ENCODE measurements at places on chromosomes 5 and 9.

DNA sequence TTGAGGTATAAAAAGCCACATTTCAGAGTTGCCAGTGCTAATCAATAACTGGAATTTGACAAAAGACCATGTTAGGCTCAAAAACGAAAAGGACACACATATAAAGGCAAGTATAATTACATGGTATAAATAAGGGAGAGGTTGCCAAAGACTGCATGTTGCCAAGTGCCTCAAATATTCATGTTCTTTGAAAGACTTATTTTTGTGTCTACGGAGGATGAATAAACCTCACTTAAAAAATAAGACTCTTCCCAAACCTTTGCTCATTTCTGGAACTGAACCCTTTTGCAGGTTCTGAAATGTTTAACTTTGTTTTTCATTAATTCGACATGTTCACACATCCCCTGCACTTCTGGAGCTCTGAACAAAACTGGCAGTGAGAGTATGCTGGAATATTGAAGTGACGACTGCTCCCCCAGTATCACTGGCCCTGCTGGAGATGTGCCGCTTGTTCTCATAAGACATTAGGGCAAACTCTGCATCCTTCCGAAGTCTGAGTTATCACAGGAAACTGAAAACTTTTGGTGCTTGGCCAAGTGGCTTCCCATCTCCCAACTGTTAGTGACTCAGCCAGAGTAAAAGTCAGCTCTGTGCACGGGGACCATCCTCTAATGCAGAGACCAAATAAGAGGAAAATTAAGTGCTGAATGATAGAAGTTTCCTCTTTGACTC is 336.8 kb downstream of the GLIS3 start:
- DNase-seq = no peak

DNA sequence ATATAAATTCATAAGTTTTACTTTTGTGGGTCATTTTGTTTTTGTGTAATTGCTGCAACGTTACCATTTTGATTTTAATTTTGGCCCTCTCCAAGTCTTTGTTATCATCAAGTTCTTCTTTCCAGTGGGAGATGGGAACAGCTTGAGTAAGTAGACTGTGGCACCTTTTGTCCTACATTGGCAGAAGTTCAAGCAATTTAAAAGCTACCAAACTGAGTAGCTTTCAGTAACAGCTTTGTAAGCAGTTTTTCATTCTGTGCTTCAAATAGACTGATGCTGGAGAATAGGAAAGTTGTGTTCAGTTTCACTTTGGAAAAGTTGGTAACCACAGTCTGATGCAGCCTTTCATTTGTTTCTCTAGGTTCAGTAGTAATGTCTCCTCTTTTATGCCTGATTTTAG is 47.8 kb upstream of the TMED7 start:
- no peak for DNase-seq

DNA sequence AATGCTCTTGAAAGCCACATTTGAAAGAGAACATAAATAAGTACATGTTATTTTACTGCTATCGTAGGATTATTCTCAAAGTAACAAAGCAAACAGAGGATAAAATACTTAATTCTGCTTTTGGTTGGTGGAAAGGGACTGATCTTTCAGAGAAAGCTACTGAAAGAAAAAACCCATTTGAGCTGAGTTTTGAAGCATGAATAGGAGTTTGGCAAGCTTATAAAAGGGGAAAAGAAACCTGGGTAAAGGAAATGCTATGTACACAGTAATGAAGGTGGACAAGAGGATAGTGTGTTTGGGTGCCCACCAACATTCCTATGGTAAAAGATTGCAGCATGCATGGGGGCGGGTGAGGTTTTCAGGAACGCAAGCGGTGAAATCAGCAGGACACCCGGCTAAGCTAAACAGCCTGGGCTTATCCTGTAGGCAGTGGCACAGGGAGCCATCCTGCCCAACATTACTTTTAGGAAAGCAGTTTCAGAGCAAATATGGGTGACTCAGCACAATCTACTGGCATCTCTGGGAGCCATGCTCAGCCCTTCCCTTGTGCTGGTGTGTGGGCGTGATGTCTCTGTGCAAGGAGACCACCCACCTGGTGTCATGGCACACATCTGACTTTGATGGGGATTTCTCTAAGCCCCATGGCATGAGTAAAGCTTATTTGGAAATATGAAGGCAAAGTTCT is 673.9 kb upstream of the KLF4 start:
- no peak for DNase-seq

DNA sequence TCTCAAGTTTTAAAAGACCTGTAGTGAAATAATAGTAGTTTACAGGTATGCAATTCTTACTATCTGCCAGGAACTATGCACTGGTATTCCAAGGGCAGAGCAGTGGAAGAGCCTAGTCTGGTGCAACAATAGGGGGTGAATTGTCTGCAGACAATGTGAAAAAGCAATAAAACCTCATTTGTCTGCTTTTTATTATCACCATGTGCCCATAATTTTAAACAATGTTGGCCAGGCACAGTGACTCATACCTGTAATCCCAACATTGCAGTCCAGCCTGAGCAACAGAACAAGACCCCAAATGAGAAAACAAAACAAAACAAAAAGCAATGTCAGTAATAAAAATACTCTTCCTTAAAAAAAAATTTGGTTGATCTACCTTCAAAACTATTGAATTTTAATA is 12.2 kb upstream of the SLC44A1 start:
- no peak for DNase-seq

DNA sequence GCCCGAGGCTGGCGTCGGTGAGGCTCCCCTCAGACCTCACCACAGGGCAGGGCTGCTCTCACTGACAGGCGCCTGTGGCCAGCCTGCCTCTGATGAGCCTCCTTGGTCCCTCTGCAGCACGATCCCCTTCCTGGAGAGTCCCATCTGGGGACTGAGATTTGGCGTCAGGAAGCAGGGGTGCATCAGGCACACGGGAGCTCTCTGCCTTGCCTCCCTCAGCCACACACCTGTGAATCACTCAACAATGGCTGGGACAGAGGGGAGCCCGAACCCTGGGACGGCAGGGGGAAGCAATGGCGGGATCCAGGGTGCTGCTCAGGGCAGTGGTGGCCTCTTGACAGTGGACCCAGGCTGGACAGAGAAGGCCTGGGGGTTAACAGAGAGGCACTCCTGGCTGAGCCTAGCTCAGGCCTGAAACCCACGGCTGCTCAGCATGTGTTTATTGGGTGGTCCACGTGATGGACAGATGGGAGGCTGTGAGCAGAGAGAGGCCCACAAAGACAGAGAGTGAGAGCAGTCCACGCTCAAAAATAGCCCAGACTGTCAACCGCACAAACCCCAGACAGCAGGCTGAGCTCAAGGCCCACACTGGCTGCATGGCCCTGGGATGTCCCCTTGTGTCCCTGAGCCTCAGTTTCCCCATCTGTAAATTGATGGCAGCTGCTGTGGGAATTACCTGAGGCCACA is 11.9 kb downstream of the RASGEF1C start:
- DNase-seq = no peak

- no peak for DNase-seq
Measured at GRCh38 chr5:3381206-3381825, 214.3 kb upstream of the IRX1 start.

DNA sequence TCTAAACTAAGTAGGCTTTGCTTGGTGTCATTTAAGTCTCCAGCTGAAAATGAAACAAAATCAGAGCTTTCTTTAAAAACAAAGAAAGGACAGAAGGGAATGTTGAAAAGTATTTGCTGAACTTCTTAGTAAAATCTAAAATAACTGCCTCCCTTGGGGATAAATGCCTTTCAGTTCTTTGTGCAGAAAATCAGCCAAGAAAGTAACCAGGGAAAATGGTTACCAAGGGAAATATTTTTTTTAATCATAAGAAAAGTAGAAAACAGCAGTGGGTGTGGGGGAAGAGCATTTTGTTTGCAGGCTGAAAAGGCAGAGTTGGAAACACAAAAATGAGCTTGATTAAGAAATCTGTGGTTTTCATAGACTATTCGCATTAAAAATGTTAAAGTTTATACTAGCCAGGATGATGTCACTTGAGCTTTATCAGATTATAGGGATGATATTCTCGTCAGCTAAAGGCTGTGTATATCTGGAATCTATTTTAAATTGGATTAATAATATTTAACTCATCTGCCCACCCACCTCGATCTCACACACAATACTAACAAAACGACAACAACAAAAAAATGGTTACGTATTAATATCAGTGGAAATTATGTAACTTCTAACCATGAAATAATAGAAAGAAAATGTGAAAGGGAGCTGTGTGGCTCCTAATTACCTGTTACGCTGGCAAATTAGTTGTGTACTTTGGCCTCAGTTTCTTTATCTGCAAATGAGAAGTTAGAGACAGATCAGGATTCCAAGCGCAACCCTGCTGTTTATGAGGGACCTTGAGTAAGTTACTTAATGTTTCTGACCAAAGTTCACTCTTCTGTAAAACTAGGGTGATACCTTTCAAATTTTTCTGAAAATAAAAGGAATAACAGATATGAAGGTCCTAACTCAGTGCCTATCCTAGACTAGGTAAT is at the start of gene ECM2:
Gene ECM2 (minus strand): TSS at position 51 of the 911 bp plus-strand sequence. CDS start 13,124 bp downstream, outside the sequence.
- no peak for DNase-seq

- DNase-seq = no peak
Measured at GRCh38 chr5:156893517-156893916, 43.4 kb downstream of the PPP1R2B start.

GRCh38 chr5:158832096-158832685 is 267.5 kb downstream of the EBF1 start:
- DNase-seq = no peak

- no peak for DNase-seq
Measured at GRCh38 chr5:154435226-154435625, 10.6 kb upstream of the SAP30L start.

DNA sequence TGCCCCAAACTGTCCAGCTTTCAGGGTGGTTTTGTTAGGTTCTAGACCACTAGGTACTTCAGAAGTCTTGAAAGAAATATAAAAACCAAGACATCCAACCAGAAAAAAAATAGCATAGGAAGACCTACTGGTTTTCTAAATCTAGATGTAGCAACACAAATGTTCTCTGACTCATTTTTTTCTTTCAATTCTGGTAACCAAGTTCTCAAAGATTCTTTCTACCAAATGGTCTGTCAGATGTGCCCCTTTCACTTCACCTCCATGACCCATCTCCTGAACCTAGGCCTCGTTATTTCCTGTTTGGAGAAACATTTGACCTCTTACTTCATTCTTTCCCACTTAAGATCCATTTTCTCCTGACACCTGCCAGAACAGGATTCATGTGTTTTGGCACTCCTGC is 355.3 kb downstream of the KIAA0825 start:
- no peak for DNase-seq

DNA sequence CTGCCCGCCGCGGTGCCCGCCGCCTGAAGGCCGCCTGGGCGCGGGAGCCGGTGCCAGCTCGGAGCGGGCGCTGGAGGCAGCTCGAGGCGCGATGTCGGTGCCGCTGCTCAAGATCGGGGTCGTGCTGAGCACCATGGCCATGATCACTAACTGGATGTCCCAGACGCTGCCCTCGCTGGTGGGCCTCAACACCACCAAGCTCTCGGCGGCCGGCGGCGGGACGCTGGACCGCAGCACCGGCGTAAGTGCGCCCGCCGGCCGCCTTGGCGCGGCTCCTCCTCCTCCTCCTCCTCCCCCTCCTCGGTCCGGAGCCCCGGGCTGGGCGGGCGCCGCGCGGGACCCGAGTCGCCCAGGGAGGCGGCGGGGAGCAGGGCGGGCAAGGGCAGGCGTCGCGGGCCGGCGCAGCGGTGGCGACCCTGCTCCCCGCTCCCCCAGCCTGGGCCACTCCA is 455 bp downstream of the OLFM1 start:
- DNase-seq = no peak

DNA sequence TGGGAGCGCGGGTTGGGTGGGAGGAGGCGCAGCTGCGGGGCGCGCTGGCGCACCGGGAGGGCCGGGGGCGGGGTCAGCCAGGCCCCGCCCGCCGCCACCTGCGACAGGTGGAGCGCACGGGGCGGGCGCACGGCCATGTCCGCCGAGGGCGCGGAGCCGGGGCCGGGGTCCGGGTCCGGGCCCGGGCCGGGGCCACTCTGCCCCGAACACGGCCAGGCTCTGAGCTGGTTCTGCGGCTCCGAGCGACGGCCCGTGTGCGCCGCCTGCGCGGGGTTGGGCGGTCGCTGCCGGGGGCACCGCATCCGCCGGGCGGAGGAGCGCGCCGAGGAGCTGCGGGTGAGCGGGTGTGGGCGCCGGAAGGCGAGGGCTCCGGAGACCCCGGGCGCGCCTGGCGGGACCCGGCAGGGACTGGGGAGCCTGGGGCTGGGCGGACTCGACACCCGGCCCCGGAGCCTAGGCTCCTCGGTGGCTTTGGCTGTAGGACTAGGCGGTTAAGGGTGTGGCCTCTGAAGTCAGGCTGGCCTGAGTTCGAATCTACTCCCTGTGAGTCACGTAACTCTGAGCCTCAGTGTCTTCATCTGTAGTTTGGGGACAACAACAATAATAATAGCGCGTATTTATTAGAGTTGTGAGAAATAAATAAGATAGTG is at the start of gene BSPRY:
Gene BSPRY (plus strand): TSS at position 97 of the 650 bp plus-strand sequence. CDS start 39 bp downstream, at position 136.
- DNase-seq = no peak

DNA sequence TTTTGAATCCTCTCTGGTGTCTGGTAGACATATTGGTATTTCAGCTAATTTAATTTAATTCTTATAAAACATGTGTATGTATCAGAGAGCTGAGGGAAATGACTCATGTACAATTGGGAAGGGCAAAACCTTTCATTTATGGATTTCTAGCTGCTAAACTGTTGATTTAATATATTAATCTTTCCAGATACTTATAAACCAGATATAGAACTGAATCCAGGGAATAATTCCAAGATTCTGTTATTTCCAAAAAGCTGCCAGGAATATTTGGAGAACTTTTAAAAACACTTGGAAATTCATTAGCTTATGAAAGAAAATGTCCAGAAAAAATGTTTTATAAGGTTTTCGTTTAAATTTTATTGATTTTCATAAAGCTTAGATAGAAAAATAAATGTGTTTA is 295.5 kb downstream of the YTHDC2 start:
- DNase-seq = no peak

DNA sequence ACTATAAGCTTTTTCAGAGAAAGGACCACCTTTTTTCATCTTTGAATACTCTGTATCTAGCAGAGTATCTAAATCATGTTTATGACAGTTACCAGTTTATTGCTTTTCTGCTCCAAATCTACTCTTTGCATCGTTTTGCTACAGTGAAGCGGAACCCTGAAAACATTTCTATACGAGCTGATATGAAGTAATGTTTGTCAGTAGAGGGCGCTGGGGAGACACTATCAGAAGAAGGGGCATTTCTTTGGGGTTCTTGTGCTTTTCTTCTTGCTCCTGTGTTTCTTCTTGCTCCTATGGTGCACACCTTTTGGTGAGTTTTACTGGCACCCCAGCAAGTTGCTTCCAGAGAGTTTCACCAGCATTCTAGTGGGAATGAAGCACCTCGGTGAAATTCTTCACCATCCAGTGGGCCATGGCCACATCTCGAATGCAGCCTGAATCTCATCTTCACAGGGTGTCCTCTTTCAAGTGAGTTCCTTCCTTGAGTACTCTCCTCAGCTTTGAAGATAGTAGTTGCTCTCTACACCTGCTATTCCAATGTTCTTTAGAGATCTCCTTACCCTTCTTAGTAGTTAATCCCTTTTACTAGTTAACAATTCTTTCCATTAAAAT is 98.4 kb downstream of the FGF1 start:
- peak; percentile 32 for DNase-seq

GRCh38 chr9:69513141-69513820 is 158.9 kb downstream of the APBA1 start:
- DNase-seq = no peak

- DNase-seq = no peak
Measured at GRCh38 chr5:33074548-33074947, 363.4 kb downstream of the NPR3 start.

Data from neural crest cell (in vitro differentiated cells).